Activated T-cell treated with anti-CD3 and anti-CD28 coated beads, Interleukin-2, amount 50 U/mL, for 48 hours (primary cell): ENCODE measurements at places on chromosomes 16 and 17.
A peak's percentile ranks its signal among the peaks of the same experiment; 100 is the strongest.

DNA sequence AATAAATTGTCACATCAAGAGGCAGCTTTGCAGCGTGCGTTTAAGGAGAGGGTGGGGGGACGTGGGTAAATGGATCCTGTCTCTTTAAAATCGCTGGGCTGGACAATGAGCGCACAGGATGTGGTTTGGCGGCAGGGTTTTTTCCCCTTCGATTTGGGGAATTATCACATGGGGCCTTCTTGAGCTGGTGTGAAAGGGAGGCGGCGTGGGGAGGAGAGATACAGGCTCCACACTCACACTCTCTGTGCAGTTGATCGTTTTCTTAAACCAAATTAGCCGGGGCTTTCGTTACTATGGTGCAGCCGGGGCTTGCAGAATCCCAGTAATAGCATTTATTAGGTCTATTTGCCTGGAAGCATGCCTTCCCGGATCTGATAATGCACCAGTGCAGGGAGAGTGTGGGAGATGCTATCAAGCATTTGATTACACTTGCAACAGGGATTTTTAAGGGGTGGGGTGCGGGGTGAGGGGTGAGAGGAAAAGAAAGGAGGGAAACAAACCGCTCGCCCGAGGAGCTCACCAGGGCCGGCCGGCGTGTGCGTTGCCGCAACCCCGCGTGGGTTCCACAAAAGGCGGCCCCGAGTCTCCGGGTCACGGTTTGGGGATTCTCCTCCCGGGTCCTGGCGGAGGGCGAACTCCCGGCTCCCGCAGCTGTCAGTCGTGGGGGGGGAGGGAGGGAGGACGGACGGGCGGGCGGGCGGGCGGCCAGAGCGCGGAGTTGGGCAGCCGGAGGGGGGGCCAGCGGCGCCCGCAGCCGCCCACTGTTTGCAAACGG is 58.8 kb upstream of the GSE1 start:
- peak; percentile 82 for DNase-seq

GRCh38 chr16:72876221-72876620 is 171.7 kb downstream of the ZFHX3 start:
- DNase-seq: peak; percentile 20

GRCh38 chr17:72587156-72587555 is 466.3 kb downstream of the SOX9 start:
- DNase-seq: no peak

- DNase-seq: no peak
Measured at GRCh38 chr16:87409781-87410180, 17.6 kb downstream of the MAP1LC3B start.

- no peak for DNase-seq
Measured at GRCh38 chr17:41772218-41772585, 14.3 kb downstream of the JUP start.

- DNase-seq: no peak
Measured at GRCh38 chr17:8080208-8080798, 7.2 kb downstream of the ALOX12B start.

DNA sequence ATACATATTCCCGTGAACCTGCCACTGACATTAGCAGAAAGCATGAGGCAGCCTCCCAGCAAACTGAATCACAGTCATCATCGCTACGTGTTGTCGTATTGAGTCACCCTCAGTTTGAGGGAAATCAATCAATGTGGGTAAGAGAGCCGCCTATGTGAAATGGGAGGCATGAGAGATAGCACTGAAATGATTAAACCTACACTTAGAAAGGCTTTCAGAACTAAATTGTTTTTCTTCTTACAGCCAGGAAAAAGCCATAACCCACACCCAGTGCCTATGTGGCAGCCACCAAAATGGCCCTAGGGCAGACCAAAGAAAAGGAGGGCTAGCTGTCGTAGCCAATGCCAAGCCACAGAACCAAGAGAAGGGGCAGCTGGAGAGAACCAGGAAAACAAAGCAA is 90.5 kb downstream of the ADAMTS18 start:
- DNase-seq: no peak

DNA sequence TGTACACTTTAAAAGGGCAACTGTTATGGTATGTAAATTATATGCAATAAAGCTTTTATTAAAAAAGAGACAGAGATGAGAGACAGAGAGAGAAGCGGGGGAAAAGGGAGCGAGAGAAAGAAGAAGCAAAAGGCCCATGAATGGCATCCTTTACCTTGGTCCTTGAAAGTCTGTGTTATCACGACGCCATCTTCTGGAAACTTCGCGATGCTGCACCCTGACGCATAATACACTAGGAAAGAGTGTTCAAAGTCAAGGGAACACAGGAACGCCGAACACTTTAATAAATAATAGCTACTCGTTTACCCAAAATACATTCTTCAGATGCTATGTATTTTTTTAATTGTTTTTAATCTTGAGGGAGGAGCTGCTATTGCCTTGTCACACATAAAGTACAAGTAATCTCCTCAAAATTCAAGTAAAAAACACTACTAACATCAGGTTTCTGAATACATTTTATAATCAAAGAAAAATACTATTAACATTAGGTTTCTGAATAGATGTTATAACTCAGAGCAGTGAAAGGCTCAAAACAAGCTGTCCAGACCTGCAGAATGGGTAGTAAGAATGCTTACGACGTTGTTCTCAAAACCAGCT is 23.0 kb upstream of the SLC38A8 start:
- DNase-seq: peak; percentile 45

DNA sequence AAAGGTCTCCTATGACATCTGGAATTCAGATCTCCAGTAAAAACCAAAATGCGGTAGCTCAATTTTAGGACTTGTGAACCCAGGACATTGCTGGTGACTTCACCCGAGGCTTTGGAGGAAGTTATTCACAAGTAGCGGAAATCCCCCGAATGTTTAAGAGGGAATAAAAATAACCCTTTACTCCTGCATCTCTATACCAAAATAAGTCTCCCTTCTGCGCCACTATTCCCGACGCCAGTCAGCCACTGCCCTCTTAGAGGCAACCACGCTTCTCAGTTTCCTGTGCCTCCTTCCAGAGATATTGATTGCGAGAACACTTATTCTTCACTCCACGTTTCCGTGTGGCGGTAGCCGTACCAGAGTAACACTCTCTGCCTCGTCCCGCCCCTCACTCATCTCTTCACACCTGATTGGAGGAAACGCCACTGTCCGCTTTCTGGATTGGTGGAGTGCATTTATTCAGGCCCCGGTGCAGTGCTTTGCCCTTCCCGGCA is 27.4 kb downstream of the EMP2 start:
- DNase-seq: peak; percentile 72

GRCh38 chr17:77645072-77646045 is 313.1 kb upstream of the TNRC6C start:
- peak; percentile 77 for DNase-seq

- DNase-seq: no peak
Measured at GRCh38 chr16:25523183-25523582, 168.6 kb upstream of the HS3ST4 start.

DNA sequence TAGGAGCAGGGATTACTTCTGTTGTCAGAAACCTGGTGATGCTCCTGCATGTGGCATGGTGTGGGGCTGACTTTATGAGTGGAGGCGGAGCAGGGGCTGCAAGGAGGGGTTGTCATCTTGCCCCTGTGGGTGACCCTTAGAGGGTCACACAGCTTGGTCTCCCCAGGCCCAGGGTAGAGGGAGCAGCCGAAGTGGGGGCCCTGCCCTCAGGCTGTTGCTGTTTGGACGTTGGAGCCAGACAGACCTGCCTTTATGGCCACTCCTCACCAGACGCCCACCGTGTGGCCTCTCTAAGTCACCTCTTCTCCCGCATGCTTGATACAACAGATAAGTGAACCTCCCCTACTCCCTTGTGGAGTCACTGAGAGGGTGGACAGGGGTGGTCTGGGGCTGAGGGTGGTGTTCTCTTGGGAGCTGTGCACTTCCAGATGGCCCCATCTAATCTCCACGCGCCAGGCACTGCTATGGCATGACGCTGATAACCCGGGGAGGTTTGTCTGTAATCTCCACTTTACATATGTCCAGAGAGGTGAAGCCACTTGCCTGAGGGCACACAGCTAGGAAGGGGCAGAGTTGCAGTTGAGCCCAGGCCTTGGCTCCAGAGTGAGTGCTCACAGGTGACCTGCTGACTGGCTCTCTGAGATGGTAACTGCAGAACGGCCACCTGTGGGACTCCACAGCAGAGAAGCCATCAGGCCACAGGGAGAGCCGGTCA is 10.0 kb downstream of the MAP2K3 start:
- no peak for DNase-seq

- peak; percentile 78 for DNase-seq
Measured at GRCh38 chr17:4498461-4499397, at the start of gene SPNS2. Gene SPNS2 (plus strand): TSS chr17:4498881. CDS start chr17:4499048, 167 bp downstream.

DNA sequence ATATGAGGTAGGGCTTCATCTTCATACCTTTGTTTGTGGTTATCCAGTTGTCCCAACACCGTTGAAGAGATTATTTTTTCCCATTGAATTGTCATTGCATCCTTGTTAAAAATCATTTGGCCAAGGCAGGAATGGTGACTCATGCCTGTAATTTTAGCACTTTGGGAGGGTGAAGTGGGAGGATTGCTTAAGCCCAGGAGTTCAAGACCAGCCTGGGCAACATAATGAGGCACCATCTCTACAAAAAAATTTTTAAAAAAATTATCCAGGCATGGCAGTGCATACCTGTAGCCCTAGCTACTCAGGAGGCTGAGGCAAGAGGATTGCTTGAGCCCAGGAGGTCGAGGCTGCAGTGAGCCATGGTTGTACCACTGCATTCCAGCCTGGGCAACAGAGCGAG is 223.9 kb downstream of the TANC2 start:
- DNase-seq: no peak

GRCh38 chr17:38361694-38362465 is 10.2 kb downstream of the SOCS7 start:
- no peak for DNase-seq

GRCh38 chr17:56867948-56868376 is 34.0 kb downstream of the DGKE start:
- no peak for DNase-seq

DNA sequence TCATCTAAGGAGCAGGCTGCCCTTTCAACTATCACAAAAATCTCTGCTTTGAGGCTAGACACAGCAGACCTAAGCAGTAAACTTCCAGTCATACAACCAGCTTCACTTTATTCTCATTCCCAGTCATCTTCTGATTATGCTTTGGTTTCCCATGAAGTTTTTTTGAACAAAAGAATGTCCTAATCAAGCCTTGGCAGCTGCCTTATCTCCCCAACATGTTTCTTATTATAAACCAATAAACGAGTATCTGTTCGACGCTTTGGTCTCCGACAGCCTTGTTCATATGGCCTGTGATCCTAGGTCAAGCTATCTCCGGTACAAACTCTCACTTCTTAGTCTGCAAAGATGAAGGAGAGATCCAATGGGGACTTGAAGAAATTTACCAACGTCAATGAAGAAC is 47.4 kb upstream of the CDYL2 start:
- no peak for DNase-seq

DNA sequence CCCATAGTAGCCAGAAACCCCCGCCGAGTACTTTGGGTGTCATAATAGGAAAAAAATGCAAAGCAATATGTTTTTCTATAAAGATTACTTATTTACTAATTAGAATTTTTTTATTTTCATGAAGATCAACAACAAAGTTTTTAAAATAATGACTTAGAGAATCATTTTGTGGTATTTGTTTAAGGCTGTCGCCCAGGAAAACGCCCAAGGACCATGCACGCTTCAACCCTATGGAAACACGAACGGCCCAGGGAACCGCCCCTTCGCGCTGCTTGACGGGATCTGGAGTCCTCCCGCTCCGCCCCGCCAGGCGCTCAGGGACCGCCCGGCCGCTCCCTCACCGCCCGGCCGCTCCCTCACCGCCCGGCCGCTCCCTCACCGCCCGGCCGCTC is 408 bp upstream of the KPNA2 start:
- peak; percentile 90 for DNase-seq

GRCh38 chr17:57545731-57546342 is 199.3 kb downstream of the CCDC182 start:
- DNase-seq: no peak

DNA sequence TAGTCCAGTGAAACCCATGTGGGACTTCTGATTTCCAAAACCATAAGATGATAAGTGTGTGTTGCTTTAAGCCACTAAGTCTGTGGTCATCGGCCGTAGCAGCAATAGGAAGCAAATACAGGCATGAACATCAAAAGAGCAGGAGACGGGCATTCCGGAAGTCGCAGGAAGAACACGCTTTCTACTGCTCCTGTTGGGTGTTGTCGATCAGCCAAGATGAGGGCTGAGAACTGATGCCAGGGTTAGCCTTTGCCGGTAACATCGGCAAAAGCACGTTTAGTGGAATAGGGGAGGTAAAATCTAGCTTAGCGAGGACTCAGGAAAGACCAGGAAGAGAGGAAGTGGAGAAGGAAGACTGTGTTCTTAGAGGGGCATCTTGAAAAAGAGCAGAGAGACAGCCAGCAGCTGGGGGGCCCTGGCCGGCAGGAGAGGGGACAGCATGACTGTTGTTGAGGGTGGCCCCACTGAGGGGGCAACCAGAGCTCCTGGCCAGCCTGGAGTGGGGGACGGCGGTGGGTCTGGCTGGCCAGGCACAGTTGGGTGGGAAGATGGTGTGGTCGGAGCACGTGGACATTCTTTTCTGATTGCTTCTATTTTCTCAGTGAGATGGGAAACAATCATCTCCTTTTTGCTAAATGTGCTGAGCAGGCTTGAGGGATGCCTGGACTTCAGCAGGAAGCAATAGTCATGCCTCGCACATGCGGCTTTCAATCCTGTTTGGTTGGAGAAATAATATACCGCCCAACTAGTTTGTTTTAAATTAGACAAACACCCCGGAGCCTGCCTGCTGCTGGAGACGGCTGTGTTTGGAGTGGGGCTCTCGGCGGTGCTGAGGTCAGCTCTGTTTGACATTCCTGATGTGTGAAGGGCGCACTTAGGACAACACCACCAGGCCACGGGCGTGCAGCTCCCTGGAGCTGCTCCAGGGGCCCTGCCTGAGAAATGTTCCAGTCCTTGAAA is 109.9 kb downstream of the METRNL start:
- DNase-seq: peak; percentile 9

GRCh38 chr16:48084826-48085225 is 71.0 kb downstream of the ABCC12 start:
- no peak for DNase-seq

DNA sequence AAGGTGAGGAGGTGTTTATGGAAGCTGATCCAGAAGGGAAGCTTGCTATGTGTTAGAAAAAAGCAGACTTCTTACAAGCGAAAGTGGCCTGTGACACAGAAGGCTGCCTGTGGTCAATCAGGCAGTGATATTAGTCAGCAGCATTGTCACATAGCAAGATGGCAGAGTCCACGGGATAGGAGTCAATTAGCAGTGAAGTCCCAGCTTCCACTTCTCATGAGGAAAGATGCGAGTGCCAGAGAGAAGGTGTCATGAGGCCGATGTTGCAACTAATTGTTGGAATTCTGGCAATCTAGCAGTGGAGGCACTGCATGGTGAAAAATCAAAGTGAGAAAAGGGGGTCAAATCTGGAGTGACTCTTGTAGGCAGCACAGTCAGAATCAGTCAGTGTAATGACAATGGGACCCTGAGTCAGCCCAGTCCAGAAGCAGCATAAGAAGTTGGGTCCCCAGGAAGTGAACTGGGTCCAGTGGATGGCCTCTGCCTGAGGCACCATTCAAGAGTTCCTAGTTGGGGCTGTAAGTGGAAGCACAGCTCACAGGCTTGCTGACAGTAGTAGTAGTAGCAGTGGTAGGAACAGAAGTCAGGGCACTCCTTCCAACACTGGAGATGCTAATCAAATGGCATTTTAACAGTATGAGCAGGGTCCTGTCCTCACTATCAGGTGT is 85.1 kb downstream of the TNFRSF13B start:
- DNase-seq: peak; percentile 30

GRCh38 chr16:22297114-22297870 is at the start of gene POLR3E:
Gene POLR3E (plus strand): TSS chr16:22297409. CDS start chr16:22302969, 5,560 bp downstream.
- peak; percentile 100 for DNase-seq

GRCh38 chr16:55047331-55047730 is 116.7 kb downstream of the IRX5 start:
- DNase-seq: no peak
